Stimulated activated CD4-positive, alpha-beta T cell treated with anti-CD3 and anti-CD28 coated beads, Interleukin-4, amount 100 ng/mL, for 4 hours (primary cell): ENCODE measurements at places on chromosomes 11 and 22.

GRCh38 chr11:17471501-17471900 lies 5.1 kb downstream of the ABCC8 start:
- no peak for DNase-seq

DNA sequence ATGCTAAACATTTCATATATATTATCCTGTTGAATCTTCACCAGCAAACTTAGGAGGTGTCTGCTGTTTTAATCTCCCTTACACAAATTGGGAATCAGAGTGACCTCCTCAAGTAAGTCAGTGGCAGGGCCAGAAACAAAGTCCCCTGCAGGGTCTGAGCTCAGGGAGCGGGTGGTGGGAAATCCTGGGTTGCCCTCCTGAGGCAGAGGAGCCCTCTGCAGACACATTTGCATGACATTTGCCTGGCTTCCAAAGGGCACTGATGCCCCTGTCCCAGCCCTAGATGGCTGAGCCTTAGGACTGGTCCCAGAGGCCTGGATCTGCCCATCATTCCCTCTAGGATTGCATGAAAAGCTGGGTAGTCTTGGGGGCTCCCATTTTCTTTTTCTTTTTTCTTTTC lies 2.1 kb upstream of the INPP5J start:
- no peak for DNase-seq

GRCh38 chr11:68050371-68050841 lies 11.6 kb downstream of the TCIRG1 start:
- no peak for DNase-seq

GRCh38 chr11:35887737-35888136 lies 56.1 kb upstream of the LDLRAD3 start:
- no peak for DNase-seq

GRCh38 chr11:60905551-60906113 lies 753 bp downstream of the PRPF19 start:
- no peak for DNase-seq

GRCh38 chr11:134516529-134516928 lies 104.5 kb upstream of the B3GAT1 start:
- DNase-seq = no peak

- DNase-seq = no peak
Measured at GRCh38 chr11:38648604-38649003, 2050.6 kb upstream of the RAG2 start.

- DNase-seq = no peak
Measured at GRCh38 chr22:44543781-44544477, 45.9 kb upstream of the RTL6 start.

- no peak for DNase-seq
Measured at GRCh38 chr22:49324527-49325491, 502.9 kb downstream of the BRD1 start.

DNA sequence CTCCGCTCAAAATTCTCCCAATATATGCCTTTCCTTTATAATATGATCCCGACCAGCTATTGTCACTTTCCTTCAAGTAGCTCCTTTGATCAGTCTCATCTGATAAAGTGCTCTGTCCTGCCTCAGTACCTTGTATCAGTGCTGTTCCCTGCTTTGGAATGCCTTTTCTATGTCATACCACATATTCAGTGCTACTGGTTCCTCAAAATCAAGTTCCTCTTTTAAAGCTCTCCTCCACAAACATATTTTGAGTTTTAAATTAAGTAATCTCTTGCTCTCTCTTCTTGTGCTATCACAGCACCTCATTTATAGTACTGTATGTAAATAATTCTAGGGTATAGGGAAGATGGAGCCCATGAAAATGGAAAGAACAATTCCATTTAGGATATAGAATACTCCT lies 137.1 kb upstream of the CTSC start:
- no peak for DNase-seq

DNA sequence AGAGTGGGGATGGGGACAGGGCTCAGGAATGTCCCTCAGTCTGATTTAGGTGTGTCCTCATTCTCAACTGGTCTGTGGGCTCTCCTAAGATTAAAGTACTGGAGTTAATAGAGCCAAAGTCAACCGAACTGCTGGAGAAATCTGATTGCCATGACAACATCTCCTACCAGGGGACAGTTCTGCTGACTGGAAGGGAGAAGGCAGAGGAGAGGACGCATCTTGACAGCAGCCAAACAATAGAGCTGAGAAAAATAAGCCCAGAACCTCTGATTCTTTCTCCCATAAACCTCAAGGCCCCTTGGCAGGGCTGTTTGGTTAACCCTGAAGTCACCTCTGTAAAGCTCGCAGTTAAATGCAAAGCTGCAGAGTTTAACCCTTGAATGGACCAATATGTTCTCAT lies 2.8 kb downstream of the KCTD14 start:
- no peak for DNase-seq

- DNase-seq = no peak
Measured at GRCh38 chr11:115578275-115578674, 74.1 kb upstream of the CADM1 start.

DNA sequence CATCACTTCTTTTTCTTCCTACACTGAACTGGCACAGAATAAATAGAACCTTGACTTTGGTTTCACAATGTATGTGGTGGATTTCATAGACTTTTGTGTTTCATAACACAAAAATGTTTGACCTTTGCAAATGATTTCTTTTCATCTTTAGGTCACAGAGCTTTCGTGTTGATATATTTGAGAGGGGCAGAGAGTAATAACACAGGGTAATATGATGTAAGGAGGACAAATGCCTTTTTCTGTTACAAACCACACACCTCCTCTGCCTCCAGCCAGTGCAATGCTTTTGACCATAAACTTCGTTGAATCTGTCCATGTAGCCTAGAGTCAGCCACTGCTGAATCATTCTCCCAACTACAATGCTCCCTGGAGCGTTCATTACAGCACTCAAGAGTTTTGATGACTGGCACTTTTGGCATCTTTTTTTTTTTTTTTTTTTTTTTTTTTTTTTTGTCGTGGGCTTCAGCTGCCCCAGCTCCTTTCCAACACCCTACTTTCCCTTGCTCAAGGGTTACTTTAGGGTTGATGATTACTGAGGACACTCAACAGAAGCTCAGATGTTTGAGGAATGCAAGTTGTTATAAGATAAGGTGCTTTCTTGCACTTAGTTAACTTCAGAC lies 11.4 kb upstream of the CAT start:
- DNase-seq = no peak

- DNase-seq = no peak
Measured at GRCh38 chr11:12088047-12088481, 22.3 kb upstream of the MICAL2 start.

DNA sequence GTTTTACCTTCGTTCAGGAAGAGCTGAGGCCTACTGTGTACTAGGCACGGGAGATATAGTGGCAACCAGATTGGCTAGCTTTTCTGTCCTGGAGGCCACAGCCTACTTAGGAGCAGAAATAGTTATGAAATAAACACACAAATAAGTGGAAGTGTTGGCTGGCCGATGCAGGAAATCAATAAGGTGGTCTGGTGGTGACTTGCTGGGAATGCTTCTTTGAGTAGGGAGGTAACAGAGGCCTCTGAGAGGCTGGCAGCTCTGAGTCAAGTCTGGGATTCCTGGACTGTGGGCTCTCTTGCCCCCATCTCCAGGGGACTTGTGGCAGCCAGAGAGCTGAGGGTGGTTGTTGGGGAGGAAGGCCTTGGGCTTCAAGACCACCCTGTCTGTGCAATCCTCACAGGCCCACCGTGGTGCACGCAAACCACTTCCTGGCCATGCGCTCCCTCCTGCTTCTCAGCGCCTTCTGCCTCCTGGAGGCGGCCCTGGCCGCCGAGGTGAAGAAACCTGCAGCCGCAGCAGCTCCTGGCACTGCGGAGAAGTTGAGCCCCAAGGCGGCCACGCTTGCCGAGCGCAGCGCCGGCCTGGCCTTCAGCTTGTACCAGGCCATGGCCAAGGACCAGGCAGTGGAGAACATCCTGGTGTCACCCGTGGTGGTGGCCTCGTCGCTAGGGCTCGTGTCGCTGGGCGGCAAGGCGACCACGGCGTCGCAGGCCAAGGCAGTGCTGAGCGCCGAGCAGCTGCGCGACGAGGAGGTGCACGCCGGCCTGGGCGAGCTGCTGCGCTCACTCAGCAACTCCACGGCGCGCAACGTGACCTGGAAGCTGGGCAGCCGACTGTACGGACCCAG lies 4.1 kb downstream of the SERPINH1 start:
- DNase-seq = no peak

DNA sequence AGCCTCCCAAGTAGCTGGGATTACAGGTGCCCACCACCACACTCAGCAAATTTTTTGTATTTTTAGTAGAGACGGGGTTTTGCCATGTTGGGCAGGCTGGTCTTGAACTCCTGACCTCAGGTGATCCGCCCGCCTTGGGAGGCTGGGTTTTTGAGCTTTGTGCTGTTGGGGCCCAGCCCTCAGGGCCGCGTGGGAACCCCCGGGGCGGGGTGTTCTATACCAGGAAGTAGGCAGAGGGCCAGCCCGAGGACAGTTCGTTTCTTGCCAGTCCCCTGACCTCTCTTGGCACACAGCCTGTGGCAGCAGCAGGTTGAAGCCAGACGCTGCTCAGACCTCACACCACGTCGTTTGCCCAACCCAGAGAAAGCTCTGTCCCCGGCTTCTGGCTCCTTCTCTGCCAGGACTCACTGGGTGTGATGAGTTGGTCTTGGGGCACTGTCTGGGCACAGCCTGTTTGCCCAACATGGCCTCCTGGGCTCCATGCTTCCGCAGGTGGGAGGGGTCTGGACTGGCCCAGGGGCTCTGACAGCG lies 24.9 kb upstream of the CHKA start:
- no peak for DNase-seq

DNA sequence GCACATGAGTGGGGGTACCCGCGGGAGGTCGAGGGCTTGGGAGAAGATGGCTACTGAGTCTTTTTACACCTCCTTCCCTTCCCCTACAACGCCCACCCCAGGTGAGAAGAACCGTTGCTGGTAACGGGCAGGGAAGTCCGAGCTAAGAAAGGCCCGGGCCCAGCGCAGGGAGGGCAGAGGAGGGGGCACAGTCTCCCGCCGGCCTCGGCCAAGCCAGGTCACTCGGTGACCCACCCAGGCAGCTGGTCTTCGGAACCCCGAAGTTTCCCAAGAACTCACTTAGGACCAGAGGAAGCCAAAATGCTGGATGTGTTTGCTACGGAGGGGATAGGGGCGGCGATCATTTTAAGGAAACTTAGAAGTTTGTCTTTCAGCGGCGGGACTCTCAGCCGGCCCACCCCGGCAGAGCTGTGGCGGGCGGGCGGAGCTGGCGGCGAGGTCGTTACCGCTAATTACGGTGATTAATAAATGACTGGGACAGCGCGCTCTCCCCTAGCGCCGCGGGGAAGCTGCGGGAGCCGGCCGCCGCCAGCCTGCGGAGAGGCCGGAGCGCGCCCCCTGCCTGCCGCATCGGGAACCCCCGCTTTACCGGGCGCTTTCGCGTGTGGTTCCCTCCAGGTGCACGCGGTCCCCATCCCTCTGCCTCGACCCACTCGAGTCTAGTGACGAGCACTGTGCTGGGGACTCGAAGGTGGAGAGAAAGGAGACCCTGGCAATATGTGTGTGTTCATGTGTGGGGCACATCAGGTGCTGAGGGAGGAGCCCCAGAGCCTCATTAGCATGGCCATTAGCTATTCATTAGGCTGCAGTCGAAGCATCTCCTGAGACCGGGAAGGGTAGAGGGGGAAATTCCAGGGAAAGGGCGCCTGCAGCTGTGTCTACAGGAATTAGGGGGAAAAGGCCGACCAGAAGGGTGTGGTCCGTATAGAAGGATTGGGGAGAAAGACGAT lies 945 bp downstream of the ROBO3 start:
- DNase-seq = peak; percentile 35

GRCh38 chr11:1224491-1225385 lies 1.9 kb downstream of the MUC5B start:
- no peak for DNase-seq

DNA sequence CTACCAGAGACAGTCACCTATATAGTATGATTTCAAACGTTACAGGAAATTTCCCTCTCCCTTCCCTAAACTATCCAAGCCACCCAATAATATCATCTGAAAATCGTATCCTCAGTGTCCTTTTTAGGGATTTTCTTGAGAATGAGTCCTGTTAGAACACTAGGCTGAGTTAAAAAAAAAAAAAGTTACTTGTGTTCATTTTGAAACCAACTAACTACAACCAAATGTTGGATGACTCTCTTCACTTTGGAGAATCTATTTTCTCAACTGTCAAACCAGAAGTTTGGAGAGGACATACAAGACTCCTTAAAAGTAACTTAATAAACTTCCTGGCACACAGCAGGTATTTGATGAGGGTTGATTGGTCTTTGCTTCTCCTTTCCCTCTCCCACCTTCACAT lies 183.2 kb upstream of the SESN3 start:
- no peak for DNase-seq

DNA sequence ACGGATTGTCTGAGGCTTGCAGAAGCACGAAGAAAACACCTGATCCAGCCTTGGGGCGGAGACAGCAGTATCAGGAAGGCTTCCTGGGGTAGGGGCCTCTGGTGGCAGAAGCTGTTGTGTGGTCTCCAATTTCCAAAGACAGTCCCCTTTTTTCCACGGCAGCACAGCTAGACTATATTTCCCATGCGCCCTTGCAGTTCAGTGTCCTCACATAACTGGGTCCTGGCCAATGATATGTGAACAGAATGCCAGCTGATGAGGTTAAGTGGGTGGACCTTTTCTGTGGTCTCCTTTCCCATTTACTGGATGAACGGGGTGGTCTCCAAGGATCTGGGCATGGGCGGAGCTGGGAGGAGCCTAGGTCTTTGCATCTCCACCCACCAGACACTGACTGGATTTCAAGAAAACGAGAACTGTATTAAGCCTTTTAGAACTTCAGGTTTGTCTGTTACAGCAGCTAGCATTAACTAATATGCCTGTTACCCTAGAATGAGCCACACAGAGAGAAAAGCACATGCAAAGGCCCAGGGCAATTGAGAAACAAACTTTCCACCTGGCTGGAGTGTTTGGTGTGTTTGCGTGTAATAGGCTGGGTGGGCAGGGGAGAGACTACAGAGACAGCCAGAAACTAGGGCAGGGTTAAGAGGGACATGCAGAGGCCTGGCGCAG lies 6.2 kb downstream of the GAL3ST1 start:
- DNase-seq = no peak

DNA sequence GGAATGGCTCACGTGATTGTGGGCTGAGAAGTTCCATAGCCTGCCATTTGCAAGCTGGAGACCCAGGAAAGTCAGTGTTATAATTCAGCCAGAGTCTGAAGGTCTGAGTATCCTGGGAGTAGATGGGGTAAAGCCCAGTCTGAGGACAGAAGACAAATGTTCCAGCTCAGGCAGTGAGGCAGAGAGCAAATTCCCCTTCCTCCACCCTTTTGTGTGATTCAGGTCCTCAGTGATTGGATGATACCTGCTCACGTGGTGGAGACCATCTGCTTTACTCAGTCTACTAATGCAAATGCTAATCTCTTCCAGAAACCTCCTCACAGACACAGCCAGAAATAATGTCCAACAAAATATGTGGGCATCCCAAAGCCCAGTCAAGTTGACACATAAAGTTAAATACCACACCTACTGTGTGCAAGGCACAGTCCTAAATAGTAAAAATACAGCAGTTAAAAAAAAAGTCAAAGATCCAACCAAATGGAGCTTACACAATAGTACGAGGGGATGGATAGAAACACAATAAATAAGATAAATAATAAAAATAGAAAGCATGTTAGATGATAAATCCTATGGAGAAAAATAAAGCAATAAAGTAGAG lies 13.2 kb upstream of the APOL6 start:
- DNase-seq = no peak

- DNase-seq = no peak
Measured at GRCh38 chr11:18461909-18462308, 6.3 kb downstream of the LDHAL6A start.
